Gastroesophageal sphincter (tissue), 4 donors: ENCODE measurements at places on chromosomes 16 and 17.

DNA sequence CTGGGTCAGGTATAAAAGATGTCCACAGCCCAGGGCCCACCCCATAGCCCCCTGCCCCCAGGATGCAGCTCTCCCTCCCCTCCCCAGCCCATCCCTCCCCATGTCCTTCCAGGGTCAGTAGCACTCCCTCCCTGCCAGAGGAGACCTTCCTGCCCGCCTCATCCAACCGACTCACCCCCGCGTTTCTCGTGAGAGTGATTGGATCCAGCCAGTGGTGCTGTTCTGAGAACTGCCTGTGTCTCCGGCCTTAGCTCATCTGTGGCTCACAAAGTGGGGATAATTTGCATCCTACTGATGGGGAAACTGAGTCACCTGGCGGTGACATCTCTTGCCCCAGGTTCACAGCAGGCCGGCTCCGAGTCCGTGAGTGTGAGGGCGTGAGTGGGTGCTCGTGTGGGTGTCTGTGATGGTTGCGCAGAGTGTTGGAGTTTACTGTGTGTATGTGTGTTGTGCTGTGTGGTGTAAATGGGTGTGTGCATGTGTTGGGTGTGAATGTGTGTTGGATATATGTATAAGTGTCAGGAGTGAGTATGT lies 90.7 kb upstream of the GSE1 start:
- H3K4me3 ChIP-seq: no peak overlapping the region
- ATAC-seq: no peak
- H3K27ac ChIP-seq: no peak overlapping the region
- H3K36me3 ChIP-seq: no peaks in the 10 kb centered on the region

- no peaks in the 10 kb centered on the region for H3K36me3 ChIP-seq
- H3K4me3 ChIP-seq: no peak overlapping the region
- ATAC-seq: no peak
- peaks cover 37% of the 10 kb centered on the region for H3K27me3 ChIP-seq
These were observed 2.6 kb downstream of the SPEM3 start for GRCh38 chr17:7431231-7431630.

DNA sequence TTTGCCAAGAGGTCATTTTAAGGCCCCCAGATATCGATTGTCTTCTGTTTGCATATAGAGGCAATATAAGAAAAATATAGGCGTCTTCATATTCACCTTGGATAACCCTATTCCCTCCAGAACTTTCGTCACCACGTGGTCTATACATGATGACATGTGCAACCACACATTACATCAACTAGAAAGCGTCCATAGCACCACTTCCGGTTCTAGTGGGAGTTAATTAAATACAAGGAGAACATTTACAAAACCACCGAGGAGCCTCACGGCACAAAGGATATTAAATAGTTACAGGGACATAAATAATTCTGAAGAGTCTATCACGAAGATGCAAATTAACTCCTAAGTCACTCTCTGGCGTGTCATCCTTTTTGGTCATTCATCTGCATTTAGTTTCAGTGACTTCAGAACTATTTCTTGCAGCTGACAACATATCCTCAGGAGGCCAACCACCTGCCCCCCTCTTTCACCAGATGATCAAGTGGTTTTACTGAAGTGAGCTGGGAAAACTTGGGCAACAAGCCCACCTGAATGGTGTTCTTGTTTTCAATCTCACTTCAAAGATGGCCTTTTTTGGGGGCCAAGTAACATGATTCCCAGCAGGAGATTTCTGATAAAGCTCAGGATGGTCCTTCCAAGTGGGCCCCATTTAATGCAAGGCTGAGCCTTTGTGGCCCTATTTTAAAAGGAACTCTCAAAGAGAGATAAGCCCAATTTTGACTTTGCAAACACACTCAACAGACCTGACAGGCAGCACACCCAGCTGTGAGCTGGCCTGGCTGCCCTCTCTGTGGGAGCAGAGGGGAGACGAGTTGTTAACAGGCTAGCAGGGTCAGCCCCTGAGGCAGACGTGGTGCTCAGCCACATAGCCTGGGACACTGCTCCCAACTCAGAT lies 15.3 kb downstream of the CMTM3 start:
- H3K4me3 ChIP-seq: no peak overlapping the region
- H3K27me3 ChIP-seq: no peaks in the 10 kb centered on the region
- no peak for ATAC-seq
- peaks cover 34% of the 10 kb centered on the region for H3K36me3 ChIP-seq

DNA sequence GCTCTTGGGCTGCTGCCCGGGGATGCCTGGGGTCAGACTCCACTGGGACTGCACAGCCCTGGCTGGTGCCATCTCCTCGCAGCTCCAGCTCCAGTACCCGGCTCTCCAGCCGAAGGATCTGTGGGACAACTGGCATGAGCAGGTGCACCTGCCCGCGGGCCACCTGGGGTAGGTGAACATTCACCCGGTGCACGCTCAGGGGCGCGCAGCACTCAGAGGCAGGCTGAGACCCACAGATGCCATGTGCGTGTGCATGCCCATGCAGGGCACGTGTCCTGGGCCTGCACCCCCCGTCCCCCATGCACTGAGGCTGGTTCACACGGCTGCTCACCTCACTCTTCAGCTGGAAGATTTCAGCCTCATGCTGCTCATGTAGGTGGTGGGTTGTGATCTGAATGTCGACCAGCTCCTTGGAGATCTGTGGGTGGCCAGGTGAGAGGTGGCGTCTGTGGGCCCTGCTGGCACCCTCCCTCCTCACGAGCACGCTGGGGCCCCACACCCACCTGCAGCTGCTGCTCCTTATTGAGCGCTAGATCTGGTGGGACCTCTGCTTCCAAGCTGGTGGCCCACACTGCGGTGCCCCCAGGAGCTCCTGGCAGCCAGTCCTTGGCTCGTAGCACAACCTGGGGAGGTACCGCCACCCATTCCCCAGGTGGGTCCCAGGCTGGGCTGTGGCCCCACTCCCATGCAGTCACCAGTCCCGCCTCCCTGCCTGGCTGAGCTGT lies 618 bp downstream of the CCDC78 start:
- H3K4me3 ChIP-seq: no peak overlapping the region
- peaks cover 55% of the 10 kb centered on the region for H3K27me3 ChIP-seq
- no peaks in the 10 kb centered on the region for H3K4me1 ChIP-seq
- no peaks in the 10 kb centered on the region for H3K36me3 ChIP-seq
- ATAC-seq: no peak

GRCh38 chr17:34603974-34604373 lies 24.6 kb downstream of the TMEM132E start:
- no peaks in the 10 kb centered on the region for H3K36me3 ChIP-seq
- no peaks in the 10 kb centered on the region for H3K4me1 ChIP-seq
- H3K27me3 ChIP-seq: peaks cover 52% of the 10 kb centered on the region
- no peak for ATAC-seq

DNA sequence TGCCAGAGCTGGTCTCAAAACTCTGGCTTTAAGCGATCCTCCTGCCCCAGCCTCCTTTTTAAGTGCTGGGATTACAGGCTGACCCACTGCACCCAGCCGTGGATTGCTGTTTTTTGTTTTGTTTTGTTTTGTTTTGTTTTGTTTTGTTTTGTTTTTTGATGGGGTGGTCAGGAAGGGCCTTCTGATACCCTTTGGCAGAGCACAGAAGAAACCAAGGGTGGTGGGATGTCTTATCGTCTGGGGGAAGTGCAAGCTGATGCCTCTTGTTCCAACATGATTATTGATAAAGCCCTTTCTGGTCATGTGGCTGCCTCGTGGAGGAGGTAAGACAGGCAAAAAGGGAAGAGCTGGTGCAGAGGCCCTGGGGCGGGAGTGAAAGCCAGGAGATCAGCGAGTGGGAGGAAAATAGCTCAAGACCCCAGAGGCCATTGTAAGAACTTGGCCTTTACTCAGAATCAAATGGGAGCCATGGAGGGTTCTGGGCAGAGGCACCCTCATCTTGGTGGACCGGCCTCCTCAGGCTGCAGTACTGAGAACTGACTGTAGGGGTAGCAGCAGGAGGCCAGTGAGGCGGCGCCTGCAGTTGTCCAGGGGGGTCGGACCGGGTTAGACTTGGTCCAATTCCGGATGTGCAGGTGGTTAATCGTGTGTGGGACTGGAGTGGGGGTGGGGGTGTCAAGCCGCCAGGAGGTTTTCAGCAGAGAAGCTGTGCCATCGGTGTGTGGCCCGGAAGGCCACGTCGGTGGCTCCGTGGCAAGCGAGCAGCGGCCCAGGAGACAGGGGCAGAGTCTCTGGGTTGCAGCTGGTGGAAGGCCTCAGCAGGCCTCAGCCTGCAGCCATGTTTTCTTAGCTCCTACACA lies 84.4 kb upstream of the GSE1 start:
- no peak for ATAC-seq
- H3K4me3 ChIP-seq: no peak overlapping the region
- H3K27me3 ChIP-seq: no peaks in the 10 kb centered on the region
- H3K36me3 ChIP-seq: no peaks in the 10 kb centered on the region

GRCh38 chr17:43006639-43007551 lies at the start of gene IFI35:
Gene IFI35, plus strand, starts transcription at chr17:43006784. Its CDS starts 164 bp downstream, at chr17:43006948.
- no peaks in the 10 kb centered on the region for H3K36me3 ChIP-seq
- peak within 1 kb of the TSS; percentile 91 for H3K27ac ChIP-seq
- no peaks in the 10 kb centered on the region for H3K27me3 ChIP-seq
- peak within 1 kb of the TSS; percentile 96 for H3K4me3 ChIP-seq
- H3K4me1 ChIP-seq: peaks cover 3% of the 10 kb centered on the region
- peak; percentile 87 for ATAC-seq

GRCh38 chr17:80710714-80711302 lies 166.2 kb downstream of the RPTOR start:
- no peaks in the 10 kb centered on the region for H3K4me1 ChIP-seq
- ATAC-seq: no peak
- H3K4me3 ChIP-seq: no peak overlapping the region
- H3K36me3 ChIP-seq: peaks cover 21% of the 10 kb centered on the region
- no peaks in the 10 kb centered on the region for H3K27me3 ChIP-seq
- H3K27ac ChIP-seq: no peak overlapping the region

- H3K27ac ChIP-seq: peak overlapping the region; percentile 15
- H3K4me1 ChIP-seq: no peaks in the 10 kb centered on the region
- H3K36me3 ChIP-seq: peaks cover 3% of the 10 kb centered on the region
- peak; percentile 34 for ATAC-seq
- H3K27me3 ChIP-seq: no peaks in the 10 kb centered on the region
These were observed 47.8 kb downstream of the MRC2 start for GRCh38 chr17:62675260-62675659.

- ATAC-seq: no peak
- H3K4me1 ChIP-seq: peaks cover 45% of the 10 kb centered on the region
- no peaks in the 10 kb centered on the region for H3K36me3 ChIP-seq
- peak overlapping the region; percentile 38 for H3K27ac ChIP-seq
- H3K4me3 ChIP-seq: no peak overlapping the region
- H3K27me3 ChIP-seq: no peaks in the 10 kb centered on the region
These were observed 6.2 kb upstream of the HEXIM2 start for GRCh38 chr17:45155483-45155882.

GRCh38 chr16:69329369-69330285 lies 761 bp downstream of the PDF start:
- peak overlapping the region; percentile 66 for H3K4me3 ChIP-seq
- H3K4me1 ChIP-seq: peaks cover 83% of the 10 kb centered on the region
- no peaks in the 10 kb centered on the region for H3K27me3 ChIP-seq

- H3K4me1 ChIP-seq: no peaks in the 10 kb centered on the region
- H3K36me3 ChIP-seq: no peaks in the 10 kb centered on the region
- no peak overlapping the region for H3K27ac ChIP-seq
- H3K27me3 ChIP-seq: peaks cover 9% of the 10 kb centered on the region
These were observed 413.4 kb downstream of the SOX9 start for GRCh38 chr17:72534265-72534664.

GRCh38 chr16:75534560-75535205 lies 1.2 kb downstream of the CHST5 start:
- no peaks in the 10 kb centered on the region for H3K27me3 ChIP-seq
- H3K4me1 ChIP-seq: no peaks in the 10 kb centered on the region
- H3K4me3 ChIP-seq: no peak overlapping the region
- no peak overlapping the region for H3K27ac ChIP-seq
- H3K36me3 ChIP-seq: peaks cover 3% of the 10 kb centered on the region

DNA sequence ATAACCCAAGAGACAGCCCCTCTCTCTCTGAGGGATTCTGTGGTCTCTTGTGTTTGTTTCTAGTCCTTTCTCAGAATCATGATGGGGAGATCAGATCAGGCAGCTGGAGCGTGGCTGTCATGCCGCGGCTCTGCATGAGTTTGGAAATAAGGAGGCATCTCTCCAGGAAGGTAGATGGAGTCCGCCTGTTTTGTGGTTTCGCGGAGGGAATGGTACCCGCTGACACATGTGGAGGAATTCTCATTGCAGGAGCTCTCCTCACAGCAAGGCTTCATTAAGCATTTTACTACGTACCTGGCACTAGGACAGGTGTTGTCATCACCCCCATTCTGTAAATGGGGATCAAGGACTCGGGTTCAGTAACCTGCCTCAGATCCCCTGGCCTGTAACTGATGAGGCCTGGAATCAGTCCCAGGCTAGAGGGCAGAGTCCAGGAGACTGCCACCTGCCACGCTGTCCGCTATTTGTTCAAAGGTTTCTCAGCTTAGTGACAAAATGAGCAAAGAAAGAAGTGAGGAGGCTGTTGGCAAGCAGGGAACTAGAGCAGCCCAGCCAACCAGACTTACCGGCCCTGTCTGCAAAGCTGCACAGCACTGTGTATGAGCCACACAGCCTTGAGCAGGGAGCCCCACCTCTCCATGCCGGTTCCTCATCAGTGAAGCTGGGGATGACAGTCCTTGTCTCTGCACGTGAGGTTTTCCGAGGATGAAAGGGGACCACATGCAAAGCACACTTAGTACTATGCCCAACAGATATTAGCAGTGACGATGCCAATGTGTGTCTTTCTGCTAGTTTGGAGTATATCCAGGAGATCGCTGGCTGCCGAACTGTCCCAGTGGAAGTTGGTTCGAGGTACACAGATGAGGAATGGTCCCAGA lies 11.0 kb downstream of the KDM8 start:
- H3K4me3 ChIP-seq: no peak overlapping the region
- H3K27me3 ChIP-seq: no peaks in the 10 kb centered on the region
- no peaks in the 10 kb centered on the region for H3K4me1 ChIP-seq

- ATAC-seq: peak; percentile 12
- H3K27me3 ChIP-seq: peaks cover 25% of the 10 kb centered on the region
- peak overlapping the region; percentile 91 for H3K27ac ChIP-seq
- peaks cover 22% of the 10 kb centered on the region for H3K4me1 ChIP-seq
- H3K36me3 ChIP-seq: no peaks in the 10 kb centered on the region
These were observed 858 bp upstream of the ASPSCR1 start for GRCh38 chr17:81976332-81977210.

- no peaks in the 10 kb centered on the region for H3K36me3 ChIP-seq
- H3K27ac ChIP-seq: peak overlapping the region; percentile 40
- H3K27me3 ChIP-seq: no peaks in the 10 kb centered on the region
- no peak overlapping the region for H3K4me3 ChIP-seq
- ATAC-seq: peak; percentile 85
- H3K4me1 ChIP-seq: peaks cover 77% of the 10 kb centered on the region
These were observed 150.7 kb downstream of the SOCS1 start for GRCh38 chr16:11105038-11105903.

DNA sequence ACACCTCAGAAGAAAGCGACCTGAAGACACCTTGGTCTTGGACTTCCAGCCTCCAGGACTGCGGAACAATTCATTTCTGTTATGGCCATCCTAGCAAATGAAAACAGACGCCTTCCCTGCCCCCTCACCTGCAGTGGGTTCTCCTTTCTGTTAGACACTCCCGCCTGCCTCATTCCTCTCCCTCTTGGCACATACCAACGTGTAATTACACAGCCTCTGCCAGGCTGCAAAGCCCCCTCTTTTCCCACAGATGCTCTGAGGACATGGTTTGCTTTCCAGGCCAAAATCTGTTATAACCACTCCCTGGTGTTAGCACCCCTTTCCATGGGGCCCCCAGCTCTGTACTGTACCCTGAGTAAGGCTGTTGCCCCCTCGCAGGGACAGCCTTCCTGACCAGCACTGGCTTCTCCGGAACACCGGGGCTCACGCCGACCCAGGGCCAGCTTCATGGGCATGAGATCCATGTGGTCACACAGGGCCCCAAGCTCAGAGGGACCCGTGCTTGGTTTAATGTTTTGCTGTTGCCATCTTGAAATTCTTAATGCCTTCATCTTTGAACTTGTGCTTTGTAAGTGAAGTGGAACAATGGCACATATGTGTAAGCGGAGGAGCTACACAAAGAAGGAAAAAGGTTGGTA lies 64.1 kb downstream of the SDK2 start:
- H3K27me3 ChIP-seq: peaks cover 39% of the 10 kb centered on the region
- H3K4me1 ChIP-seq: no peaks in the 10 kb centered on the region
- no peak overlapping the region for H3K4me3 ChIP-seq
- H3K27ac ChIP-seq: no peak overlapping the region
